ENCODE measurements at places on chromosomes 3 and 15.

DNA sequence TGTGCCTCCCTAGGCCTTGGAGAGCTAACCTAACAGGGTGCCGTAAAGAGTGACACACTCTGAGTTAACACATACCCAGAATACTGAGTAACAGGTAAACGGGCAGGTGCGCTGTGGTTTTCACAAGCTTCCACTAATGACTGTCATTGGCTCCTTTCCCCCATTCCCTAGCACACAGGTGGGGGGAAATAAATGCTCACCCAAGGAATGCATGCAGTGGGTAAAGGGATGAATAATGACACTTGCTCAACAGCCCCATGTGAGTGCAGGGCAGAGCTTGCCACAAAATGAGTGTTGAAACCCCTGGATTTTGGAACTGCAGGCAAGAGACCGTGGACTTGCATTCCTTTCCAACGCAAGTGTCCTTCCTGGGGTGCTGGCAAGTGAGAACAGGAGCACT, 57.6 kb downstream of the ADAMTS17 start:
- no peak for DNase-seq

GRCh38 chr3:87320756-87321626, 44.6 kb upstream of the POU1F1 start:
- DNase-seq, result no peak

GRCh38 chr15:92817339-92817886, 82.7 kb upstream of the CHD2 start:
- DNase-seq, result no peak

DNA sequence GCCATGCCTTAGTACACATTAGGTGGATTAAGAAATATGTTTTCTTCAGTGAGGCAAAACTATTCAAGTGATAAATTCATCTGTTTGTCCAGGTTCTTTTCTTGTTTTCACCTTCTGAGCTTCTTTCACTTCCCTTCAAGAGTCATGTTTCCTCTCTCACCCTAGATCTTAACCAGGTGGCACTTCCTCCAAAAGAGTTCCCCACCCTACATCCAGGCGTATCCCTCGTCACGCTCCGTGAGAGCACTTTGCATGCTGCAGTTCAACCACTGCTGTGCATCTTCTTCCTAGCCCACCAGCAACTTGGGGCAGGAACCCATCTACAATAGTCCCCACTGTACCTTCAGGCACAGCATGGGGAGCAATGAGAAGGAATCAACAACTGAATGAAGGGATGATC, 28.9 kb downstream of the OSBPL10 start:
- no peak for DNase-seq

GRCh38 chr3:127665586-127665985, 7.2 kb upstream of the ABTB1 start:
- no peak for DNase-seq

DNA sequence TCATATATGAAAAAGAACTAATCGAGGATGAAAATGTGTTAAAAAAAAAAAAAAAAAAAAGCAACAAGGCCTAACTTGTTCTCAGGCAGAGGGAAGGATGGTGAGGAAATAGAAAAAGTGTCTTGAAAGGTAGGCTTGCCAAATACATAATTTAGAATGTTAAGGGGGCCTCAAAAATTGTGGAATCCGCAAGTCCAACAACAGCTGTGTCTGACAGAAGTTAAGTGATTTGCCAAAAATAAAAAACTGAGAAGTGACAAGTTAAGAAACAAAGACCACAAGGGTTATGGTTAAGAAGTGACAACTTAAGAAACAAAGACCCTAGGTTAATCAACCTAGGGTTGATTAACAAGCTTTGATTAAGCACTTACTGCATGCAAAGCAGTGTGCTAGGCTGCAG, 110.6 kb downstream of the P2RY1 start:
- DNase-seq, result no peak

DNA sequence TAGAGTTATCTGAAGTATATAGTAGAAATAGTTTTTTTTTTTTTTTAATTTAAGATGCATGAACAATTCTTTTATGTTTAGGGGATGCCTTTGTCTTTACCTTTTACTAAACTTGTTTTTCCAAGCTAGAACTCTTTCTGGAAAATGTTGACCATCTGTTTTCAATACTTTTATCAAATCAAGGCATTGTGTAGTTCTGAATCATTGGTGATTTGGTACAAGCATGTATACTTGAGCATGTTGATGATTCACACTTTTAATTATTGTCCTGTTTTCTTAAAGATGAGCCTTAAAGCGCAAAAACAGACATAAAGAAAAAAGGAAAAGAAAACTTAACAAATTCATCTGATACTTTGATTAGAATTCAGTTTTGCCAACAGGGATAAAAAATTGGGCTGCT, 28.3 kb downstream of the PDCD6IP start:
- DNase-seq, result no peak

- no peak for DNase-seq
These were observed 26.9 kb upstream of the MYO1E start for GRCh38 chr15:59399465-59400102.

DNA sequence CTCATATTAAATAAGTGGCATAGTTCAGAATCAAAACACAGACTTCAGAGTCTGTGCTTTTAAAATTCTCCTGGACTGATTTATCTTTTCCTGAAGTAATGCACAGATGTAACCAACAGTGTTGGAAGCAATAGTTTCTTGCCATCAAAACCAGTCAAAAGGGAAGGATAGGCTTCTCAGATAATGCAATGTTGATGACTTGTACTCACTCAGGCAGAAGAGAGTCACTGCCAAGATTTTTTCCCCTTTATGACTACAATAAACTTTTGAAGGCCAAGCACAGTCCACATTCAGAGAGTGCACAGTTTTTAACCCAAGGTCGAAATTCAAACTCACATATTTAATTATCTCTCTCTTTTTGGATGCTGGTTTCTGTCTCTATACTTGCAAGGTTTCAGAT, 305.0 kb upstream of the SGO1 start:
- no peak for DNase-seq

DNA sequence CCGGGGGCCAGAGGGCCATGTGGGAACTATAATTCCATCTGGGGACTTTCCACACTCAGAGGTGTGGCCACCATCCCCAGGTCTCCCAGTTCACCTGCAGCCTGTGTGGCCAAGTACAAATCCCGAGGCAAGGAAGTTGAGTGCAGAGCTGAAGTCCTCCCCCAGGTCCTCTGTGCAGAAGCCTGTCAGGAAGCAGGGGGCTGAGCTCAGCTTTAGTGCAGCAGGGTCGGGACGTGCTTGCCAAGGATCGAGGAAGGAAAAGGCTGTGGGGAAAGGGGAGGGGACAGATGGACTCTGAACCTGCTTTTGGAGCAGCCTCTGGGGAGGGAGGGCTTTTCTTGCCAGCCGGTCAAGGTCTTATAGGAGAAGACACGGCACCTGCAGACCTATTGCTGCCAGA, 67.7 kb downstream of the CHRNA7 start:
- no peak for DNase-seq

DNA sequence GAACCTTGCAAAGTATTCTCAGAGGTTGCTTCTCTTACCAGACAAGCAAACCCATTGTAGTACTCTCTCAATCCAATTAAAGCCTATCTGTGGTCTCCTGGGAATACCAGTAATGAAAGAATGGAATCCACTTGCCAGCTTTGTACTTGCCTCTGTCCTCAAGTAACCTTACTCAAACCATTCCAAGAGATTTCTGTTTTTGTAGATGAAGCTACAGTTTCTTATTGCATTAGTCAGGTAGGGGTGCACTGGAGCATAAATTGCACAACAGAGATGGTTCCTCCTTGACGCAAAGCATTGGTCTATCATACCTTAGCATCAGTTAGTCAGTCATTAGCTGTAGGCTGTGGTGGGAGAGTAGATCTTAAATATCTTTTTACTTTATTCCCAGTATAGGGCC, 52.9 kb downstream of the BTLA start:
- DNase-seq, result no peak

- DNase-seq, result no peak
These were observed 56.9 kb downstream of the SLC9A9 start for GRCh38 chr3:143791386-143791785.

DNA sequence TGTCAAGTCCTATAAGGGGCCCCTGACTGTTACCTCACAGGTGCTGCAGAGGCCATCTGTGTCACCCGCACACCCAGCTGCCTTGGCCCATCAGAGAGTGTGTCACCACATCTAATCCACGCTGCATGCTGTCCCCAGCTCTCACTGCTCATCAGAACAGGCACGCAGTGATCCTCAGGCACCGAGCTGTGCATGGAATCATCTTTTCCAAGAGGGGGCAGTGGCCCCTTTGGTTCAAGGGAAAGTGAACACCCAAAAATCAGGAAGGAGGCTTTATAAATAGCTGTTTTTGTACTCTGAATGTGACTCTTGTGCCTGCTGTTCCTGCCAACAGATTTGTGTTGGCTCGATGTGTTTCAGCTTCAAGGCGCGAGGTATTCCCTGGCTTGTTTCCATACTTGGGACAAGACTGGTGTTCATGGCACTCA, 110.3 kb upstream of the ETV5 start:
- no peak for DNase-seq

DNA sequence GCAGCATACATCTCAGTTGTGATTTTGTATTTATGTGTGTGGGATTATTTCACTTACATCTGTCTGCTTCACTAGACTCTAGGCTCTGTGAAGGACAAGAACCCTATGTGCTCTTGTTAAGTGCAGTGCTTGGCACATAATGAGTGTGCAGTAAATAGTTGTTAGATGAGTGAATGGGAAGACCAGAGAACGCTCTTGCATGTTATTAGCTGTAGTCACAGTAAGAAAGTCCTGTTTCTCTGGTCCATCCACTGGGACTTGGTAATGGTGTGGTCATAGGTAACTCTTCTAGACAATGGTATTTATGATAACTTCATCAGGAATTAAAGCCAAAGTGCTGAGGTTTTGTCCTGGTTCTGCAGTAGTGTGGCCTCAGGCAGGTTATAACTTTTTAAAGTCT, 1.4 kb upstream of the AQP9 start:
- DNase-seq, result no peak

DNA sequence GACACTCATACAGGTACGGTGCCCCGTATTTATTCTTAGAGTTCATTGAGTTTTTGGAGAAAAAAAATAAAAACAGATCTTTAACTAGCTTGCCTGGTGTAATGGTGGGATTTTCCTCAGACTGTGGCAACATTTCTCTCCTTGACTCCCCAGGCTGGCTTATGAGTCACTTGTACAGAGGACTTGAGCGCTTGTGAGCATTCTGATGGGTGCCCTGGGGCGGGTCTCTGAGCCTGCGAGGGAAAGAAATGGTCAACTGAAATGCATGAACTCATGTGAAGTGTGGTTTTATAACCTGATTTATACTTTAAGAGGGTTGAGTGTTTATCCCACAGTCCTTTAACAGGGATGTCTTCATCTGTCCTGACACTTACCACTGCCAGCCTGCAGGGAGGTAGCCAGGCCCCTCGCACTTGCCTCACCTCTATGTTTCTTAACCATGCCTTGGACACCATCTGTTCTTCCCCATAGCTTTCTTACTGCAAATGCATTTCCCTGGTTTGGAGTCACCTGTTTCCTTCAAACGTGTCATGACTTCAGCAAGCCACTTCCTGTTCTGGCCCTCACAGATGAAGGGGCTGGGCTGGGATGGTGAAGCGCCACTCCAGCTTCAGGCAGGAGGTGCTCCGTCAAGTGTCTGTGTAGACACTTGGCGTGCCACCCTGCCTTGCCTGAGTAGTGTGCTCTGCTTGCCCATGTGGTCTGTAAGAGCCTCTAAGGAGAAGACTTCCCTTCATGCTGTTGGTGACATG, 118.7 kb downstream of the PDE8A start:
- no peak for DNase-seq

GRCh38 chr3:178551916-178552321, 15.7 kb downstream of the KCNMB2 start:
- DNase-seq, result no peak

DNA sequence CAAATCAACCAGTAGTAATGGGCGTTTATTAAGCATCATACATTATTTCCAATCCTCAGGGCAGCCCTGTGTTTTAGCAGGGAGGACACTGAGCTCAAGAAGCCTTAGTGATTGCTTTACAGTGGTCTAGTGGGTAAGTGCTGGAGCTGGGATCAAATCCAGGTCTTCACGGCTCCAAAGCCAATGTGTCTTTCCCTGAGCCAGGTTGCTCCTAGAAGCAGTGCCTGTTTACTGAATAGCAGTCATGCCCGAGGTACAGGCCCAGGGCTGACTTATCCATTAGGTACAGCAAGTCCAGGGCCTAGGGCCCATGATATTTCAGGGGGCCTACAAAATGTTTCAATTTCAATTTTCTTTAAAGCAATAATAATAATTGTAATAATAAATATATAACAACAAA, 9.6 kb upstream of the SMAD6 start:
- DNase-seq, result no peak

DNA sequence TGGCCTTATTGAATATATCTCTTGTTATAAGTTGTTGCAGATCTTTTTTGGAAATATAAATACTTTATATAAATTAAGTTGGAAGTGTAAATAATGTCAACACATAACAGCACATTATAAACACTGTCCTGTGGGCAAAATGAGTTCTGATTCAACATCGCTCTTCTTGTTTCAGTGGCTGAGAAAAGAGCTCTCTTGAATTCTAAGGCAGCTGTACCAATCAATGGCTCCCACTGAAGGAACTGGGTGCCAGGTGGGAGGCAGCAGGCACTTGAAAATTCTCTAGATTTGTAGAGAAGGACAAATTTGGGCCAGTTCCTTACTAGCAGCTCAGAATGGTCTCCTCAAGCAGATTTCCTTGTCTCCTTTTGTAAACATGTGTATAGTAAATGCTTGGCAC, 45.6 kb downstream of the CHST2 start:
- no peak for DNase-seq

DNA sequence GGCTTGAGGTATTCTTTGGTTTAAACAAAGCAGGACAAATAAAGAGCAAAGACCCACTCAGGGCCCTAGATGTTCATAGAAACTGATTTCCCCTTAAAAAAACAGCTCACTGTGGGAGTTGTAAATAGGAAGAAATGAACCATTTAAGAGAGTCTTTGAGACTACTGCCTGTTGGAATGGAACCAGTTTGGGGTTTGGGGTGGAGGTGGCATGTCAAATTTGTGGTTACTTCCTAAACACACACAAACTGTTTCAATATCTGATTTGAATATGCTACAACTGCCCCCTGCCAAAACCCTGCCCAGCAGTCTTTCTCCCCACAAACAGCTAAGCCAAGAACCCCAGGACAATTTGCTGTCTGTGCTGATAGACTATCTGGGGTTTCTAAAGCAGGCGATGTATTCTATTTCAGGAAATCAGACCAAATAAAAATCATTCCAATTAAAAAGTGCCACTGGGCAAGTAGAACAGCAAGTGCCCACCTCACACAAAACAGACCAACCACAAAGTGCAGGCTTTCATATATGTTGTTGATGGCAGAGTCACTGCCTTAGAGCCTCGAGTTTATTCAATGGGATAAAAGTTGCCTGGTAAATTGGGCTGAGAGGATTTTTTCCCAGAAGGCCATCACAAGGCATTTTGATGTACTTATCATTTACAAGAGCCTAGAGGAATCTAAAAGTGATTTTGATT, 293.9 kb upstream of the PROK2 start:
- DNase-seq, result no peak

GRCh38 chr15:90664650-90665287, 52.4 kb upstream of the BLM start:
- DNase-seq, result no peak

GRCh38 chr3:28986922-28987321, 293.9 kb upstream of the RBMS3 start:
- no peak for DNase-seq

- no peak for DNase-seq
These were observed 53.7 kb downstream of the RGMA start for GRCh38 chr15:93035092-93035915.

- no peak for DNase-seq
These were observed 81.7 kb downstream of the PRICKLE2 start for GRCh38 chr3:64143409-64144130.

All from stimulated activated CD4-positive, alpha-beta T cell treated with anti-CD3 and anti-CD28 coated beads, TNF-alpha, amount 100 ng/mL, for 24 hours (primary cell).